Vagina (tissue), 2 donors: ENCODE measurements at places on chromosomes 3 and 15.

DNA sequence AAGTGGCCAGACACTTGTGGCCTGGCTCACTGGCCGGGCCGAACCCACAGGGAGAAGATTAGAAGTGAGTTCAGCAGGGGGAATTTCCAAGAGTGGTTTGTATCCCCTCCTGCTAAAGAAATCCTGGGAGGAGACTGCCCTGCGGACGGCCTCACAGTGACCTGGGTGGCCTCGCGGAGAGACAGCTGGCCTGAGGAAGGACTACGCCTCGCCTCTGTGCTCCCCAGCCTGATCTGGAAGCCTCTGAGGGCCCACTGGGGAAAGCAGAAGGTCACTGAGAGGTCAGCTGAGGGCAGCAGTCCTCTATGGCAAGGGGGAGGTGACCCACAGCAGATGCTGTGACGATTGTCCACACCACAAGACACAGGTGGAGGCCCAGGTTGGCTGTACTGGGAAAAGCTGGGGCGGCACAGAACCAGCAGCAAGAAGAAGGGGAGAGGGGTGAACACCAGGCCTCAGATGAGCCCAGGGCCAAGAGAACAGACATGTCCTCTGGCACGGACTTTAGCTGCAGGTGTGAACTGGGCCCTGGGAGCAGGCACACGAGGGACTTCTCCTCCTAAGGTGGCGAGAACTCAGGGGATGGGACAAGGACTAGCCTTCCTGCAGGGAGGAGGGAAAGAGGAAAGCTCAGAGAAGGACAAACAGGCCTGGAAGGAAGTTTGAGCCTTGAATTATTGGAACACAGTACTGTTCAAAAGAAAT, 37.2 kb upstream of the DLG1 start:
- DNase-seq = no peak

GRCh38 chr3:130979117-130979516, 47.5 kb downstream of the ASTE1 start:
- DNase-seq = no peak

GRCh38 chr3:48656061-48656840, 6.4 kb downstream of the CELSR3 start:
- DNase-seq = no peak

DNA sequence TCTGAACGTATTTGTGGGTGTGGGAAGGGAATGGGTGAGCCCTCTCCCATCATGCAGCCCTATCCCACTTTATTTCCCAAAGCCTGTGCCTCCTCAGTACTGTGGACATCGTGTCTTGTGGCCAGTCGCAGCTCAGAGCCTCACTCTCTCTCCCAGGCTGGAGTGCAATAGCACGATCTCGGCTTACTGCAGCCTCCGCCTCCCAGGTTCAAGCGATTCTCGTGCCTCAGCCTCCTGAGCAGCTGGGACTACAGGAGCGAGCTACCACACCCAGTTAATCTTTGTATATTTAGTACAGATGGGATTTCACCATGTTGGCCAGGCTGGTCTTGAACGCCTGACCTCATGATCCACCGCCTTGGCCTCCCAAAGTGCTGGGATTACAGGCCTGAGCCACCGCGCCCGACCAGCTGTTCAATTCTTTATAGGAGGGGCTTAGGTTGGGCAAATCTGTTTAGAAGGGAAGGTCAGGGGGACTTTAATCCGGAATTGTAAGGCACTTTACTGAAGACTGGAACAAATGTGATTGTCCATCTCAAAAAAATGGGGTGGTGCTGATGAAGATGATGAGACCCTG, 42.7 kb upstream of the BDH1 start:
- DNase-seq = no peak

DNA sequence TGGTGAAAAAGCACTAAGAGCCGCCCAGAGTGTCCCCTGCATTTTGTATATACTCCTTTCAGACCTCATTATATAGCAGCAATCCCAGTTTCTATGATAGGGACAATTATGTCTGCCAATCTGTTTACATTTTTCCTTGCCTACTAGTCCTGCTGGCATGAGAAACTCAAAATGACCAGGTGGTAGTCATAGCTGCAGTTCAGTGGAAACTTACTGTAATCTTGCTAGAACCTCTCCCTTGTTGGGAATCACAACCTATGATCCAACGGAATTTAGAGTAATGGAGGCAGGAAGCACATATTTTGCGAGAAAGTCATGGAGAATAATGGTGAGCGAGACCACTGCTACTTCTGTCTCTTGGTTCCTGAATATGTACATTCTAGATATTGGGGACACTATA, 28.6 kb upstream of the MINAR1 start:
- DNase-seq = no peak

- DNase-seq = no peak
Measured at GRCh38 chr3:155934230-155934629, 63.8 kb downstream of the GMPS start.
